ENCODE measurements at places on chromosomes 3 and 15. TPM values are rescaled to one million over a fixed set of nuclear protein-coding genes. Genes with fewer than 3 reads are reported as not detected.

DNA sequence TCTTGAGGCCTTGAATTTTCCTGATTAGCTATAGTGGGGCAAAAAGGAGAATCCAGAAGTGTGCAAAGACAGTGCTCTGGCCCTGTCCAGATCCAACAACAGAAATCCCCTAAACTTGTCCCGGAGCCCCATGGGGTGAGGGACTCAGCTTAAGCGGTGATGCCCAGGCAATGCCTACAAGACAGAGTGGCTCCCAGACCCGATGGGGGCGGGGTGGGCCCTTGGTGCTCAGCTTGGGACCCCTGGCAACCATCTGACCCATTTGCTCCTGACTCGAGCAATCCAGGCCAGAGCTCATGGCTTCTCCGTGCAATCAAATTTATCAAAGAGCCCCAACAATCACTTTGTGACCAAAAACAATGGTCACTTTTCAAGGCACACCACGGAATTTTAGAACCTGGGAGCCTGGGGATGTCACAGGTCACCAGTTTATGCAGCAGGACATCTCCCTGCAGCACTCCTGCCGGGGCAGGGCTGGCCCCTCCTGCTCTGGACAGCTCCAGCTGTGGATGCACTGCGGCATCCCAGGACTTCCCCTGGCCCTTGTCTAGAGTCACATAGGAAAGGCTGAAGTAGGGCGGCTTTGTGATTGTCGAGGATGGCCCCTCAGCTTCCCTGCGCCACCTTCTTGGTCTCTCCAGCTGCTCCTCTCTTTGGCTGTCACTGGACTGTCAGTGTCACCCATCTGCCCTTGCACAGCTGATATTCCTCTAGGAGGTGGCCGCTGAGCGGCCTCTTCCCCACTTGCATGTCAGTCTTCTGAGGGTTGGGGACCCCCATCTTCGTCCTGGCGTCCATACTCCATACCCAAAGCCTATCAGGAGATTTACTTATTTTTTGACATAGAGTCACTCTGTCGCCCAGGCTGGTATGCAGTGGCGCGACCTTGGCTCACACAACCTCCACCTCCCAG, 28.4 kb downstream of the RGMA start:
- no peak for DNase-seq

The CADM2 gene
- total RNA-seq, result 0.15 TPM

The RNF7 gene
- 77.5 TPM for total RNA-seq

- DNase-seq, result no peak
These were observed 855 bp upstream of the ABHD5 start for GRCh38 chr3:43689766-43690399.

- DNase-seq, result no peak
These were observed 84.6 kb downstream of the TMCO5A start for GRCh38 chr15:38019066-38019465.

The SLCO2A1 gene
- total RNA-seq, result 0.49 TPM

The GREM1 gene
- 0.09 TPM for total RNA-seq

The A4GNT gene
- not detected for total RNA-seq
